Central memory CD4-positive, alpha-beta T cell (primary cell): ENCODE measurements at places on chromosomes 3 and 15.

DNA sequence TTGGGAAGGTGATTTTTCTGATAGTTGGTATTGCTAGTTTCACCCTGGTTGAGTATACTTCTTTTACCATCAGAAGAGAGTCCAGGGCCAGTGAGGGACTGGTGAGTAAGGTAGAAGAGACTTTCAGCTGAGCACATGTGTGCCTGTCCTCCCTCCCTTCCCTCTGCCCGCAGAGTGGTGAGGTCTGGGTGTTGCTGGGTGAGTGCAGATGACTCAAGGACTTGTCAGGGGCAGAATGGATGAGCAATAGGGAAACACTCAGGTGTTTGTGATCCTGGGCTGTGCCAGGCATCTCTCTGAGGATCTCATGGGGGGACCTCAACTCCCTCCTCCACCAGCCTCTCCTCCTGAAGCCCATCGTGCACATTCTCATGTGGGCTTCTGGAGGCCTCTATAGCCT lies 76.0 kb upstream of the GSK3B start:
- no peak for DNase-seq

GRCh38 chr15:100383302-100384107 lies 41.7 kb upstream of the ADAMTS17 start:
- DNase-seq, result peak; percentile 18

- no peak for DNase-seq
Measured at GRCh38 chr3:147701195-147701594, 292.0 kb downstream of the ZIC1 start.

DNA sequence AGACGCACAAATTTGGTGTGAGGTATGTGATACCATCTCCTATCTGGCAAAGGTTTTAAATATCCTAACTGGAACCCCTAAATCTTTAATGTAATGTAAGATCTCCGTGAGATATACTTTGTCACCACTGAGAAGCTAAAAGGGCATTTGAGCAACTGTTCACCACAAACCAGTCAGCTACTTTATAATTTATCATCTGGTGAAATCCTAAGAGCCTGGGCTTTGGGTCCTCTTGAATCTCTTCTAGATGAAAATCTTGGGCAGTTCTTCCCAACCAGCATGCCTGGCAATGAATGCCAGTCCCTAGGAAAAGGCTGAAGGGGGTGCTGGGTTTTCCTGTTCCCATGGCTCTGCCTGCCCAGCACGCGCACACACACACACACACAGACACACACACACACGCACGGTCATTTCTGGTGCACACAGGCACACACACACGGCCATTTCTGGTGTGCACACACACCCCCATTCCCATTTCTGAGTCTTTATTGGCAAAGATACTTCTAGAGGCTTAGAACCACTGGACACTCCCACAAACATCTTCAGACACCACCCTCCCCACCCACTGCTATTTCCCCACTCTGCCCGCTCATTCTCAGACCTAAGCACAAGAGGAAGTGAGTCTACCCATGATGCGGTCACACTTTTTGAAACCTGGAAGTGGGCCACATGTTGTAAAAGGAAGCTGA lies 72.6 kb downstream of the MYO1E start:
- peak; percentile 70 for DNase-seq

DNA sequence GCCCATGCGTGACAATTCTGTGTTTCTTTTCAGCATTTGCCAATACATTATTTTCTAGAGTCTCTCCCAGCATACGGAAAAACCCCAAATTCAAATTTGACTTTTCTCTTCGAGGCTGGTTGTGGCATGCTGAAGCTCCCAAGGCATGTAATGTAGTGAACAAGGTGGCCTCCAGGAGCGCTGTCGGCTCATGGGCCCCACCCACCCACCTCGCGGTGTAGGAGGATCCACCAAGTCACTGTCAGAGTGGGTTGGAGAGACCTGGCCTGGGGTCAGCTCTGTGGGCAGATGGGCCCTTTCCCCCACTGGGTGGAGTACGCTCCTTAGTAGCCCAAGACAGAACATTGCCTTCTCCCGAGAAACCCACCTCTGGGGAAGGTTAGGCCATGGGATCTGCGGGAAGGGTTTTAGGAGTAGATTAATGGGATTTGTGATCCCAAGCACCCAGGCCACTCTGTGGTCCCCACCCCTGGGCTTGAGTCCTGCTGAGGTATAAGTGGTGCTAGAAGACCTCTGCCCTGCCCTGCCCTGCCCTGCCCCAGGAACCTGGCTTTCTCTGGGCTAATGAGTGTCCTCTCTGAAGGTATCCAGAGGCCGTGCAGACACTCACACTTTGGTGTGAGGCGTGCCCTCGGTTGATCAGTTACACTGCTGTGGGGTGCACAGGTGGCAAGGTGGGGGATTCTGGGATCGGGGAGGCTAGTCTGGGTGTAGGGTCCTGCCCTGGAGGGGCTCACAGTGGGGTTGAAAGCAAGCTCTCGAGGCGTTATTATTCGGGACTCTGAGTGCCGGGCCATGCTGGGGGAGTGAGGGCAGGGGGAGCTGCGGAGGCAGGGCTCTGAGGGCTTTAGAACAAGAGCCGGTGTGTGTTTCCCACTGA lies 97.9 kb downstream of the APBA2 start:
- DNase-seq, result no peak

- DNase-seq, result no peak
Measured at GRCh38 chr3:120418866-120419490, 31.8 kb downstream of the FSTL1 start.

- DNase-seq, result no peak
Measured at GRCh38 chr15:66825139-66825538, 123.1 kb downstream of the SMAD6 start.

DNA sequence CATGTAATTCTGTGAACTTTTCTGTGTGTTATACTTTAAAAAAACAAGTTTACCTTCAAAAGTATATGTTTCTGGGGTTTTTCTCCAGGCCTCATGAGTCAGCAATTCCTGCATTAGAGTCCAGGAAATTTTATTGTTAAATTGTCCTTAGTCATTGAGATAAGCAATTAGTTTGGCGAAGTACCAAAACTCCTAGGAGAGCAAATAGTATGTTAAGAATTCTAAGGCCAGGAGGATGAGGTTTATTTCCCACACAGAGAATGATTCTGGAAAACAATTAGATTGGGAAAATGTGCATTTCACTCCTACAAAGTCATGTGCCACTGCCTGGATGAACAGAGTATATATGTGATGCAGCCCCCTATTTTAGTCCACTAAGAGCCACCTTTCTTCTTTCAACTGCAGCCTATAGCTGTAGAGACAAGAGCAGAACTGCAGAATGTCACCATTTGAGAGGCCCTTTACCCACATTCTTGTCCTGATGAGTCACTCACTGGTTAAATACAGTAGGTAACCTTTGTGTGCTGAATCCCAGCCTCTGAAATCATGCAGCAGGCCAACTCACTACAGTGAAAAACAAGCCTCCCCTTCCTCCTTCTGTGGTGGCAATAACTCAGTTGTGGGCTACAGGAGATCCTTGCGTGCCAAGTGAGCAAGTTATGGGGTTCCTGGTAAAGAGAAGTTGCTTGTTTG lies 452.8 kb upstream of the THBS1 start:
- DNase-seq, result no peak

DNA sequence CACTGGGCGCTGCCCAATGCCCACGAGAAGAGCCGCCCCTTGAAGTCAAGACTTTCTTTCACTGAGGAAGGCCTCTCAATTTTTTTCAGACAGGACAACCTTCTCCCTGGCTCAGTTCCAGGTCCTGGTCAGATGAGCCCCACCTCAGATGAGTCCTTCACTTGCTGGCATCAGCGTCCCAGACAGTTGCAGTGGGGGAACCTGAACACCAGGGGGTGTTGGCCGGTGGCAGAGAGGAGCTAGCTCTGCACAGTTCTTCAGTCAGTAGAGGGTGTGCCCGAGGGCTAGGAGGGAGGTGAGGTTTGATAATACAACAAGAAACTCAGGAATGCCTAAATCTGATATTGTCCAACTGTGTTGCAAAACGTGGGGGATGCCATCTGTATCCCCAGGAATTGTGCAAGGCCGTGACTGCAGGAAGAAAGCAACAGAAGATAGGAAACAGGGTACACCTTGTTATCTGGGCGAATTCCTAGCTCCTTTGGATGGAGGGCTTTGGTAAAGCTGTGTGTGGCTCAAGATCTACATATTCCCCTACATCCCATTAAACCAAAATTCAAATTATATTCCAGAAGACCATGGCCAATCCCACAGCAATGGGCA lies 34.3 kb downstream of the CCR3 start:
- DNase-seq, result peak; percentile 67

DNA sequence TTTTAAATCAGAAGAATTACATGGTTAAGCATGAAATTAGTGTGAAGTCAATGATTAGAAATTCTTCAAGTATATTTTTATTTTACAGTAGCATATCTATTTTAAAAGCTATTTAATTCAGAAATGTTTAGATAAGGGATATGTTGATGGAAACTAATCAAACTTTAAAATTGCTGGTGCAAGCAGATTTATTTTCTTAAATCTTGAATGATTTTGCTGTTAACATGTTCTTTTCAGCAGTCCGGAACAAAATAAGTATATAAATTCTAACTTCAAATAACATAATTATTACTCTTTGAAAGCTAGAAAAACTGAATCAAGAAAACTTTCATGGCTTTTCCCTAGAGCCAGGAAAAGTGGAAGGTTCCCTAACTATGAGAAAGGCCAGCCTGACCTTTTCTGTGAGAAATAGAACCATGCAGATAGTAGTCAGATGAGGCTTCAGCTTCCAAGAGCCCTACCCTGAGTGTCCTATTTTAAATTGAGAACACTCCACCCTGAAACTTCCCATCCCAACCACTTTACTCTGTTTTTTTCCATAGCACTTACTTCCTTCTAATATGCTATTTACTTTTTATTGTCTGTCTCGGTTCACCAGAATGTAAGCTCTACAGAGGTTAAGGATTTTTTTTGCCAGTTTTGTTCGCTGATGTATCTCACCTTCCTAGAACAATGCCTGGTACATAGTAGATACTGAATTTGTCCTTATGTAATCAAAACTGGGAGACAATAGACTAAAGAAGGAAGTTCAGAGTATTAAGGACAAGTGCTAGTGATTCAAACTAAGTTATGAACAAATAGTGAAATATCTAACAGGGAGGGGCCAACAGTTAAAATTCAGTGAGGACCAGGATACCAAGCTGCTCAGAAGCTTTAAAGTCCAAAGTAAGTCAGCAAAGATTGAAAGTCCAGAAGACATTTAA lies 66.8 kb downstream of the CD200R1L start:
- DNase-seq, result no peak

- DNase-seq, result no peak
Measured at GRCh38 chr15:72902245-72902918, 118.8 kb upstream of the ADPGK start.

- DNase-seq, result no peak
Measured at GRCh38 chr3:55458181-55458790, 28.8 kb downstream of the WNT5A start.

- DNase-seq, result no peak
Measured at GRCh38 chr3:169510693-169511010, 152.9 kb downstream of the MECOM start.

- no peak for DNase-seq
Measured at GRCh38 chr3:160129459-160130061, 95.7 kb upstream of the C3orf80 start.

- DNase-seq, result no peak
Measured at GRCh38 chr3:197445896-197446699, 109.7 kb downstream of the BDH1 start.

DNA sequence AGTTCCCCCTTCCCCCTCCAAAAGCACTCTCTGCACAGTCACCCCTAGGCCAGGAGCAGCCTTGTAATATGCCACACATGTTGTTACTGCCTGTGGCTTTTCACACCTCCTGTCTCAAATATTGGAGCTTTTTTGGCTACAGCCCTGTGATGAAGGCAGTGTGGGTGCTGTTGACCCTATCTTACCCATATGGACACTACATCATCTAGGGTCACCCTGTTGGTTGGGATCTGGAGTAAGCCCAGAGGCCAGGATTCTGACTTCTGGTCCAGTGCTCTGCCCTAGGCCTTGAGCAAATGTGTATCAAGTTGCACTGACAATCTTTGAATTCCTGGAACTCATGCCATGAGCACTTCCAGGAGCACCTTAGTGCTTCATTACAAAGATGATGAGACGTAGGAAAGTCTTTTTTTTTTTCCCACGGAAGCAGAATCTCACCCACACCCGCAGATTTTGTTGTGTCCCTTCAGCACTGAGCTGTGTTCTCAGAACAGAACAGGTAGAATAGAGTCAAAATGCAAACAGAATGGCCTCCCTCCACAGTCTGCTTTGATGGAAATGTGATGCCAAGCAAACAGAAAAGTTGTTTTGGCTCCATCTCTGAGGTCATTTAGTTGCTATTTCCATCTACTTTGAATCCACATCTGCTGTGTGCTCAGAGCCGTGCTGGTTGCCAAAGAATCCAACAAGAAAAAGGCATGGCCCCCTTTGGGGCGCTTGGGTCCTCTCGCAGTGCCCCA lies 49.6 kb downstream of the SMAD3 start:
- no peak for DNase-seq

GRCh38 chr3:100992231-100993012 lies 799 bp downstream of the ABI3BP start:
- DNase-seq, result no peak

- no peak for DNase-seq
Measured at GRCh38 chr3:19263606-19264005, 115.3 kb downstream of the KCNH8 start.

GRCh38 chr3:72661115-72661457 lies 187.2 kb downstream of the SHQ1 start:
- DNase-seq, result no peak

GRCh38 chr15:83106994-83107840 lies at the start of gene TM6SF1:
TM6SF1 (plus strand) TSS chr15:83107645; CDS start chr15:83107681, 36 bp downstream.
- no peak for DNase-seq

GRCh38 chr3:74434406-74434805 lies 180.1 kb downstream of the CNTN3 start:
- DNase-seq, result no peak
